Effector CD8-positive, alpha-beta T cell (primary cell): ENCODE measurements at places on chromosomes 16 and 17.

- no peak for DNase-seq
Observed at GRCh38 chr16:53651357-53651756, 52.3 kb downstream of the RPGRIP1L start.

DNA sequence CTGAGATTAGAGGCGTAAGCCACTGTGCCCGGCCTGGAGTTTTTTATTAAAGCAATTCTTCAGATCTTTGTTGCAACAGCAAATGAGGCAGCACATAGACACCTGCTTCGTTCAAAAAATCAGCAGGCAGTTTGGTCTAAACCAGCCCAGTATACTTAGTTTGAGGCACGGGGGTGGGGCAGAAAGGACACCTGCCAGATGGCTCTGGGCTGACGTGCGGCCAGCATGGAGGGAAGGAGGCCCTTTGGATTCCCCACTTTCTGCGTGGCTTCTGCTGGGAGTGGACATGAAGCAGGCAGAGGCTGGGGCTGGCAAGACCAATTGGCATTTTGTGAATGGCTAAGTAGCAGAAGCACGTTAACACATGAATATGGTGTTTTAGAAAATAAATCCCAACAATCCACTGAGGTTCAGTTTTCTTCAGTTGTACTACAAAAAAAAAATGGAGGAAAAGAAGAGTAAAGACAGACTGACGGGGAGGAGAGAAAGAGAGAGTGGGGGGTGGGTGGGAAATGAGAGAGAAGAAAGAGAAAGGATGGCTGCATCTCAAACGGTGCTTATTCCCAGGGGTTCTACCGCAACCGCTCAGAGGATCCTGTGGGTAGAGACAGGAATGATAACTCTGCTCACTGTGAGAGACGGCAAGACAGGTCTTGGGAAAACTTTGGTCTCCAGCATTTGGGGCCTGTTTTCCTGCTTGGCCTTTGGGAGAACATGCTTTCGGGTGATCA, 16.3 kb downstream of the C16orf46 start:
- no peak for DNase-seq

- no peak for DNase-seq
Observed at GRCh38 chr17:73878923-73879322, 234.7 kb upstream of the SDK2 start.

DNA sequence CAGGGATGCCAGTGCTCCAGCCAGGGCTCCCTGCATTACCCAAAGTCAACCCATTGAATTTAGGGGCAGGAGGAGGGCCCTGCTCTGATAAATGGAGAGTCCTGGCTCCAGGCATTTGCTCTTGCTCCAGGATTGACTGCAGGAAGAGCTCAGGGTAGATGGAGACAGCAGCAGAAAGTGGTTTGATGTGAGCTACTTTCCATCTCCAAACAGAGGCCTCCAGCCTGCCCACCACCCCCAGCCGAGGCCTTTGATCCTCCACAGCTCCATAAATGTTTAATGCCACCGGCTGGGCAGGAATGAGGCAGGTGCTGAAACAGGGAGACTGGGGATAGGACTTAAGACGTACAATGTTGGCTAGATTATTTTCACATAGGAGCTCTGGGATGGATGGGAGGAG, 4.3 kb upstream of the SEZ6 start:
- no peak for DNase-seq

DNA sequence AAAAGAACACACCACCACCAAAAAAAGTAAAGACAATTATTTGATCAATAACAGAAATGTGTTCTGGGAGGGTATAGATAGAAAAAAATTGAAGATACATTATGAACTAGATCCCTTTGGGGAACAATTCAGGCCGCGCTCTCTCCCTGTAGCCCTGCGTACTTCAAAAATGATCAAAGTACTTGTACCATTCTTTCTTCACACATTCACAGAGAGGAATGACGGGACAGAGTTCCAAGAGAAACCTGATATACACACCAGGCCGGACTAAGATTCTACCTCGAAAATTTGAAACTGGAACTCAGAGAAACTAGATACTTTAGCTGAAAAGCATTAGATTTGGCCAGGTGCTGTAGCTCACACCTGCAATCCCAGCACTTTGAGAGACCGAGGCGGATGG, 50.0 kb downstream of the CNOT1 start:
- DNase-seq: no peak

DNA sequence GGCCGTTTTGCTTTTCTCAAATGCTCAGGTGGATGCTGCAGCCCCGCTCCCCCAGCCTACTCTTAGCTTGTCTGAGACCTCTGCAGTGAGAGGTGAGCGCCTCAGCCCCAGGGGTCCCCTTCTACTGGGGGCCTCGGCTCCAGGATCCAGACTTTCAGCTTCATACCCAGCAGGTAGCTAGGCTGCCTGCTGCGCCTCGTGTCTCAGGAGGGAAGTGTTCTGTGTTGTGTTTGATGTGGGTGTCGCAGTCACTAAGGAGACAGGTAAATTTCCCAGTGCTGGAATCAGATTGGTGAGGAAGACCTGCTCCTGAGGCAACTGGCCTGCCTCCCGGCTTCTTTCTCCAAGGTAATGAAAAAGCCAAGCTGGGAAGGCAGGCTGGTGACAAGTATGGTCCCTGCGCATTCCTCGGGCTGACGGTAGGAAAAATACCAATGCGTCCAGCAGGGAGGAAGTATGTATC, 604.0 kb upstream of the SALL1 start:
- no peak for DNase-seq

DNA sequence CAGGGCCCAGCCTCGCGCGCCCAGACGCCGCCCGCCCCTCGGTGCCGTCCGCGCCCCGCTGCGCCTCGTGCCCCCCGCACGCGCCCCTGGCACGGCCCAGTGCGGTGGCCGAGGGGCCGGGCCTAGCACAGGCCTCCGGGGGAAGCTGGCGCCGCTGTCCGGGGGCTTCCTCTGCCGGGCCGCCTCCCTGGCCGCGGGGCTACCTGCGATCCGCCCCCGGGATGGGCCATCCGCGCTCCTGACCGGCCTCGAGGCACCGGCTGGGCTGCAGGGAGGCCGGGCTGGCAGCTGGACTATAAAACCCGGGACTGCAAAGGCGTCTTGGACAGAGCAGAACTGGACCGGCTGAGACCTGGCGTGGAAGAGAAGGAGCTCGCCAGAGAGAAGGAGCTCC, 783 bp downstream of the BHLHA9 start:
- no peak for DNase-seq

GRCh38 chr17:13885953-13886889, 183.1 kb upstream of the COX10 start:
- DNase-seq: no peak

DNA sequence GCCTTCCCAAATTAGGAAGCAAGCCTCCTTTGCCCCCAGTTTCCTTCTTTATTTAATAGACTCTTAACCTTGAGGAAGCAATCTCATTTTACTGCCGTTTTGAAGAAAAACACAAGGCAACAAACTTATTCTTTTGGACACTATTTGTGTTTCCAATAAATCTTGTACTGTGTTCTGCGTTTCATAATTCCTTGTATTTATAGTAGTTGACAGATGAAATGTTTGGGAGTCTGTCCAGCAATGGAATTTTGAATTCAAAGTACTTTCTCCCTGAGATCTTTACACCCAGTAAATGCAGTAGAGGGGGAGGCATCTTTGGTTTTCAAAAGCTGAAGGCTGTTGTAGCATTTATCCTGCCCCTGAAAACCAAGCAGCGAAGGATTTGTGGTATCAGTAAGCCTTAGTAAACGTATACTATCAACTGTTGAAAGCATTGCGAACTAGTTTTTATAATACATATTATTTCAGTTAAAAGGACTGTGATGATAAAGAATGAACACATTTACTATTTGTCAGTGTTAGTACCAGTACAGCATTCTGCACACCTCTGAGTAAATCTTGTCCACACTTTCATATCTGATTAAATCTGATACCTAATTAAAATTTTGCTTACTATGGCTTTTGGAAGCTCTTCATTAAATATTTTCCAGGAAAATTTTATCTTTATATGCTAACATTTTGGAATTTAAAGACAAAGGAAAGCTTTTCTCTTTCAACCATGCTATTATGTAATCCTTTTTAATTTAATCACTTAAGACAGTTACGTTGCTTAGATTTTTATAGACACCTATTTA, 83.1 kb downstream of the TNRC6C start:
- DNase-seq: no peak

DNA sequence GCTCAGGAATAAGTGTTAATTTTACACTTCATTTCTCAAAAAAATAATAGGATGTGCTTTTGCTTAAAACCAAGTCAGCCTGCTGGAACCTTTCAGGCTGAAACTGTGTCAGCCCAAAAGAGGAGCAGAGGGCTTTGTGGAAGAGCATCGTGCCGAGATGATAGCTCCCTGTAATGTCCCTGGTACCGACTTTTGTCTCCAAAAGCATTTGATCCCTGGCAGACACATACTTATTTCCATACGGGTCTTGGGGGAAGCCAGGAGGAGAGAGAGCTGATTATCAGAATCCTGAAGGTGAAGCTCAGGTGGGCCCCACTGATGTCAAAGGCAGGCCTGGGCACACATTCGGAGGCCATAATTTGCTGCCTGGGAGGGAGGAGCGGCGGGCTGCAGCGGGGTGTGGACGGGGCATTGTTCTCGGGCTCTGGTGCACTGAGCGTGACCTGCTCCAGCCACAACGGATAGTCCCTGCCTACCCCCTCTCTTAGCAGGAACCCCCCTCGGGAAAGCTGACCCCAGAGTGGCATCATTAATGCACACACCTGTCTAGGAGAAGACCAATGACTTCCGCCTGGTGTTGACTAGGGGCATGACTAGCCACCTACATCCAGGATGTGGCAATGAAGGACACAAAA, 155.9 kb downstream of the C16orf78 start:
- no peak for DNase-seq

DNA sequence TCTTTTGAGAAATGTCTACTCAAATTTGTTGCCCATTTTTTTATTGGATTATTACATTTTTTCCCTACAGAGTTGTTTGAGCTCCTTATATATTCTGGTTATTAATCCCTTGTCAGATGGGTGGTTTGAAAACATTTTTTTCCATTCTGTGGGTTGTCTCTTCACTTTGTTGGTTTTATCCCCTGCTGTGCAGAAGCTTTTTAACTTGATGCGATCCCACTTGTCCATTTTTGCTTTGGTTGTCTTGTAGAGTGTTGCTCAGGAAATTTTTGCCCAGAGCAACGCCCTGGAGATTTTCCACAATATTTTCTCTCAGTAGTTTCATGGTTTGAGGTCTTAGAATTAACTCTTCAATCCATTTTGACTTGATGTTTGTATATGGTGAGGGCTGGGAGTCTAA, 592.8 kb upstream of the GOT2 start:
- DNase-seq: no peak

DNA sequence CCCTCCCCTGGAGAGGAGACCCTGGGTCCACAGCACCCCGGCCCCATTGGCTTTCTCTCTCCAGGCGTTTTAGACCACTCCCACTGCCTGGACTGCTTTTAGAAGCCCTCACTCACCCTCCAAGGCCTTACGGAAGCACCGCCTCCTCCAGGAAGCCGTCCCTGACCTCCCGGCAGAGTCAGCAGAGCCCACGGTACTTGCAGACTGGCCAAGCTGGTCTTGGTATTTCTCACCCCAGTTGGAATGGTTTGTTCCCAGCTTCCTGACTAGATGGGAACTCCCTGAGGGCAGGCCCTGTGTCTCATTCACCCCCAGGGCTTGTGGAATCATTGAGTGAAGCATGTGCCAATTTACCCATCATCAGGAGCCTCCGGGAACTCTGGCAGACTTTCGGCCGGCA, 9.2 kb downstream of the SCGB1C2 start:
- no peak for DNase-seq

DNA sequence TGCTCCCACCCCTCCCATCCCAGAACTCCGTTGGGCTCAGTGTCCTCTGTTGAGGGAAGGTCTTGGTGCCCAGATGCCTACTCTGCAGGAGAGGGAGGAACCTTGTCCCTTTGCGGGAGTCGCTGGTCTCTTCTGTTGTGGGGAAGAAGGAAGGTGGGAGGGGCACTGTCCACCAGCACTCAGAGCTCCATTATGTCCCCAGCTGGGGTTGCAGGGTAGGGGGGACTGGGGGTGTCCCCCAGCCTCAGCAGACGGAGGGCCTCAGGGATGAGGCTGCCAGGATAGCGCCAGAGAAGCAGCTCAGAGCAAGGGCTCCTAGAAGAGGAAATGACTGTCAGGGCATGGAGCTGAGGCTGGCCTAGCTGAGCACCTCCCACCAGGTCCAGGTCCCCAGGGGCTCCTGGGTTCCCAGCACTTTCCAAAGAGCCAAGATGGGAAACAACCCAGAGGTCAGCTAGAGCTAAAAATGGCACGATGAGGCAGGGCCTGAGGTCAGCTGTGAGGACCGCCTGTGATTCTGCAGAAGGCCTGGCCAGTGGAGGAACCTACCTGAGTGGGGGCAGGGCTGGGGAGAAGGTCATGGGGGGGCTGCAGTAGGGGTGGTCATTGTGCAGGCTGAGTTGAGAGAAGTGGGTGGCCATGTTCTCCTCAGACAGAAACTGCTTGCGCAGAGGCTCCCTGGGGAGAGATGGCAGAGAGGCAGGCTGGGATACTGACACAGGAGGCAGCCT, 893 bp downstream of the HCFC1R1 start:
- no peak for DNase-seq

DNA sequence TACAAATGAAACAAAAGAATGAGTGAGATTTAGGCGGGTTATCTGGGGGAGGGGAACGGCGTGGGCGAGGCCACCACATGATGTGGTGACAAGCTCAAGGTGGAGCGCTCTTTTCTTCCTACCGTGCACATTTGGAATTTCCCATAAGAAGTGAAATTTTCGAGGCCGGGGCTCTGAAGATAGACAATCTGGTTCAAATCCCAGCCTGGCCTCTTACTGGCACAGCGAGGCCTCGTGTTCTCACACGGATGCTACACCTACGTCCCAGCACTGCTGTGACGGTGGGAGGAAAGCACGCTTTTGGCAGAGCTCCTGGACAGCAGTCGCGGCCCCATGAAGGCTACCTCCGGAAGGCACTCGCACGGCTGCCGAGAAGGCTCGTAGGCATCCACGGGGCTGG, 25.2 kb downstream of the ZDHHC7 start:
- no peak for DNase-seq

DNA sequence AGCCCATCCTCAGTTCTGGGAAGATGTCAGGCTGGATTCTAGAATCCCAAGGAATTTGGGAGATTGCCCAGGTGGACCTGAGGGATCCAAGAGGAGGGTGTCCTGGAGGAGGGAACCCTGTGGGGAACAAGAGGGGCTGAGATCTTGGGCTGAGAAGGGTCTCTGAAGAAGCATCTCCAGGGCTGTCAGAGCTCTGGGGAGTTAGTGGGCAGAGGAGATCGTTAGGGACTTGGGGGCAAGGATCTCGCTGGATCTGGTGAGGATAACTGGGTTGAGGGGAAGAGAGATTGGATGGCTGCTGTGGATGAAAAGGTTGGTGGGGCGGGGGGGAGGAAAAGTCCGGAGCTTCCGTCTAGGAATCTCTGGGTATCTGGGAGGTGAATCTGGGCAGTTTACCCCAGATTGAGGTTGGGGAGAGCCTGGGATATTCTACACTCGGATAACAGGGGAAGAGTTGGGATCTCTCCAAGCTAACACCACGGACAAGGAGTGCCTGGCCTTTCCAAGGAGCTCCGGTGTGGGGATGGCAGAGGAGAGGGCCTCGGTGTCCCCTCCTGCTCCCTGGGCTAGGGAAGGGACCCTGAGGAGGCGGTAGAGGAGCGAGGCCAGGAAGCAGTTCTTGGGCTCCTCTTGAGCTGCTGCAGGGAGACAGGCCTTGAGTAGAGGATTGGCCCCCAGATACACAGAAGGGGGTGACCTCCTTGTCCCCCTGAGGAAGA, 1.7 kb downstream of the FBXL19 start:
- no peak for DNase-seq

GRCh38 chr17:56165072-56165641, 11.9 kb downstream of the ANKFN1 start:
- DNase-seq: no peak
